ENCODE measurements at places on chromosomes 2 and 18.

DNA sequence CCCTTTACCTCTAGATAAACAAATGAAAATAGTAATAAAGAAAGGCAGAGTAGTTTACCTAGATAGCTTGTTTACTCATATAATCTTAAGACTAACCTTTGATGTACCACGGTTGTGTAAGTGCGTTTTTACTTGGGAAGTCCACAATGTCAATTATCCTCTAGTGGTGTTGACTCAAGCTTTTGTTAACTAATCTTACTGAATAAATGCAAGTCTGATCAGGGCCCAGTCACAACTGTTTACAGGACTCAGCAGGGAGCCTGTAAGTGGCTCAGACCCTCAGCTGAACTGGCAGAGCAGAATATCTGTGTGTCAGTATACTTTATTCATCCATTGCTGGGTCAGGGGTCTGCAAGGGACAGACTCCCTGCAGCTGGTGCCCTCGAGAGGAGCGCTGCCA, 98.1 kb upstream of the ACAA2 start:
- DNase-seq, result no peak

DNA sequence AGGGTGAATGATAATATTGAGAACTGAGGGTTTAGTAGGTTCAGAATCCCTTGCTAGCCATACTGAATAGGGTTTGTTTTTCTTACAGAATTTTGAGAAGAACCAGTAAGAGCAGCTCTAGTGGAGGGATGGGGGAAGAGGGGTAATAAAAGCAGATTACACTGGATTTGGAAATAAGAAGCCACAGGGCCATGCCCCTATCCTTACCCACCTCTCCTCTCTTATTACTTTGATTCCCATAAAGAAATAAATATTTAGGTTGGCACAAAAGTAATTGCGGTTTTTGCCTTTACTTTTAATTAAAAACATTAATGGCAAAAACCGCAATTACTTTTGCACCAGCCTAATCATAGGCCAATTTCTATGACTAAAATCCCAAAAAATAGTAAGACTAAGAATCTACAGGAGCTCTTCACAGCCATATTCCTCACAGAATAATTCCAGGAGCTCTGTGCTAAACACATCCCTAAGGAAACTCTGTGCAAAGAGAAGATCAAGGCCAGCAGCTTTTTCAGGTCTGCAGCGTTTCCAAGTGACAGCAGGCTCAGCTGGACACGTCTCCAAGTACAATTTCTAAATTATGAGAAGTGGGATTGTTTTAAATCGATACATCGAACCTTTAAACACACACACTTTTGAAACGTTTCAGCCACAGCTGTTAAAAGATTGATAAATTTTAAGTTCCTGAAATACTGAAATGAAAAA, 58.4 kb upstream of the RTN4 start:
- DNase-seq, result no peak

DNA sequence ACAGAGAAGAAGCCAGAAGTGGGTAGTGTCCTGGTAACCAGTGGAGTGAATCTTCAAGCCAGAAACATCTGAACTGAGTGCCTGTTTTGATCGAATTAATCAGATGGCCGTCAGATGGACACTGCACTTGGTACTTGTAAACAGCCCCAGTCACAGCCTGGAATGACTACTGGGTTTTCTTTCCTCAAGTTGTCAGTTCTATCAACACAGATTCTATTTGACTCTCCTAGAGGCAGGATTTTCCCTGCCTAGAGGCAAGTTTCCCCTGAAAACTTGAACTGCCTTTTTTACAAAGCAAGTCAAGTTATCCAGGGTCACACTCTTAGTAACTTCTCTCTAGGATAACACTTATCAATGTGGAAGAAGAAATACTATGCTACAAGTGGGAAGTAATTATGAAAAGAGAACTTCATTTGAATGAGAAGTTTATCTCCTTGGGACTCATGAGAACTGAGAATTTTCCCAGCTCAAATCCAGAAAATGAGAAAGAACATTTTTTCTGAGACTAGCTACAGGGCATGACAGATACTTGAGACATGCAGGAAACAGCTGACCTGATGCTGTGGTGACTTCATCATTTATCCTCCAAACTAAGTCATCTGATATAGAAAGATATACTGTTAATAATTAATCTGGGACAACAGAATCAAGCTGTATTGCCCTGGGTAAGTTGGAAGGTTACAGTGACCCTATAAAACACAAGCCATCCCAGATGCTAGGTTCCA, 36.0 kb downstream of the SULT1C2 start:
- DNase-seq, result no peak

DNA sequence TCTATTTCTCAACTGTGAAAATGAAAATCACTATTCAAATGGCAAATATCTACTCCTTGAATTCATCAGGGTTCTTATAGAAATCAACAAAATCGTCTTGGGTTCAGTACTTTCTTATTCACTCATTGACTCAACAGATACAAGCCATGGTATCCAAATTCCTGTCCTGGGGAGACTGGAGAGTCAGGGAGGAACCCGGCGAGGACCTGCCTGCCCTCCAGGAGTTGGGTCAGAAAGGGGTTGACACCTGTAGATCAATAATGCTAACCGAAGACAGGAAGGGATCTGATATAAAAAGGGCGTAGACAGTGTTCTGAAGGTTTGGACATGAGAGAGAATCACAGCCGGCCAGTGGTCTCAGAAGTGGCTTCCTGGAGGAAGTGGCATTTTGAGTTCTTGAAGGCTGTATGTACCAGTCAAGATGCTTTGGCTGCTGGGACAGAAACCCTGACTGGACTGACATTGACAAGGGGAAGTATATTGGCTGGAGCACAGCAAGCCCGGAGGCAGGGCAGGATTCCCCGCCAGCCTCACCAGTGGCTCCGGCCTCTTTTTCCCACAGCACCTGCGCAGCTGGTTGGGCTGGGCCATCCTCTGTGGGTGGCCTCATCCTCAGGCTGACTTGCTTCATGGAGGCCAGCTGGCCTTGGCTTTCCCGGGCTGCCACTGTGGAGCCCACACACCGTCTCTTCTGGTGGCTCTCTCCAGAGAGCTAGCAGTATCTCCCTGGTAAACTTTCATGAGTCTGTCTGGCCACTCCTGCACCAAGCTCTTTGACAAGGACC, 3.0 kb downstream of the LRRFIP1 start:
- no peak for DNase-seq

DNA sequence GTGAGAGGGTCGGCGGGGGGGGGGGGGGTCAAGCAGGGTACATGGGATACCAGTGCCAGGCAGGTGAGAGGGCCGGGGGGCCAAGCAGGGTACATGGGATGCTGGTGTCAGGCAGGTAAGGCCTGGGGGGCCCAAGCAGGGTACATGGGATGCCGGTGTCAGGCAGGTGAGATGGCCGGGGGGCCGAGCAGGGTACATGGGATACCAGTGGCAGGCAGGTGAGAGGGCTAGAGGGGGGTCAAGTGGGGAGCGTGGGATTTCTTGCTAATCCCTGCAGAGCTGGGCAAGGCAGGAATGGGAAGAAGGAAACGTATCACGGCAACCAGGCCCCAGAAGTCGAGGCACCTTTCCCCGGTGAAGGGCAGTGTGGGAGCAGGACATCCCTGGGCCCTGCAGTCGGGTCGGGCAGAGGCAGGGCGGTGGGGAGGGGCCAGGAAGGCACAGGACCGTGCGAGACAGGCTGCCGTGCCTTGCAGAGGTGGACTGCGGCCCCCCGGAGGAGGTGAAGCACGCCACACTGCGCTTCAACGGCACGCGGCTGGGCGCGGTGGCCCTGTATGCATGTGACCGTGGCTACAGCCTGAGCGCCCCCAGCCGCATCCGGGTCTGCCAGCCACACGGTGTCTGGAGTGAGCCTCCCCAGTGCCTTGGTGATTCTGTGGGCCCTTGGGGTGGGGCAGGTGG, 49.3 kb downstream of the MTERF4 start:
- DNase-seq, result no peak

DNA sequence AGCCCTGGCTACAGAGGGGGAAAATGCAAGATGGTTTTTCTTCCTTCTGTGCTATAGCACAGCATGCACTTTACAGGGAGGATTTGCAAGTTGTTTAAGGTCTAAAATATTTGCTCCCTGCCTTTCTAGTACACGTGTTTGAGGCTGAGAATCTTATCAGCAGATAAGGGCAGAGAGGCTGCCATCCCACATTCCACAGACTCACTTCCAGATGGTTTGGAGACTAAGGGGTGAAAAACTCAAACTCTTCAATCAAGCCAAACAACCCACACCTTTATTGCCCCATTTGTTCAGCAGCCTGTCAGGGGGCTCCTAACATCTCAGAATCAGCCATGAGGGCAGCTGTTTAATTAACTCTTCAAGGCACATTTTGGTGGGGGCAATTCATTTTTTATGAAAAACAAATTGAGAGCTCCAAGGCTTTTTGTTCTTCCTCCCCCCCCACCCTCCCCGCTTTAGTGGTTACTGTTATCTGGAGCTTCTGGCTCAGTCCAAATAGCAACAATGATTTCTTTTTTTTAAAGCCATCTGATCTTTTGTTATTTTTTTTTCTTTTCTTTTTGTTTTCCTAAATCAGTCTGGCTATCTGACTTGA, 242.6 kb upstream of the NT5C1B start:
- DNase-seq, result no peak

- no peak for DNase-seq
Measured at GRCh38 chr18:5604778-5605177, 61.0 kb upstream of the EPB41L3 start.

DNA sequence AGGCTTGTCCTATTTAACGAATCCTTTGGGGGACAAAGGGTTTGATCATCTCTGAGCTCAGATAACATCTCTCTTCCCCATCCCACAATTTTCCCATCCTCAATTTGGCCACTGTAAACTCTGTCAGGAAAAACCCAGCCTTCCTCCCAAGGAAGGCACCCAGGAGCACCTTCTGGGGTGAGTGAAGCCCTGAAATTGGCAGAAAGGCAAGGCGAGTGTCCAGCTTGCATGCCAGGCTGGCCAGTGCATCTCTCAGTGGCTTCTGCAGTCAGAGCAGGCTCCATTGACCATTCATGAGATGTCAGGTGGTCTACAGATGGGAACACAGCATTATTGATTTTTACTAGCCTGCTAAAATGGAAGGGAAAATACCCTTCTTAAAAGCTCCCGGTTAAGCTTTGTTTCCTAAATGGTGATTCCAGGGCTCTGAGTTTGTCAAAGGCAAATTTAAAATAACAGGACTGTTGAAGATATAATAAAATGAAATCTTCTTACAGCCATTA, 83.2 kb upstream of the BOD1L2 start:
- DNase-seq, result no peak

DNA sequence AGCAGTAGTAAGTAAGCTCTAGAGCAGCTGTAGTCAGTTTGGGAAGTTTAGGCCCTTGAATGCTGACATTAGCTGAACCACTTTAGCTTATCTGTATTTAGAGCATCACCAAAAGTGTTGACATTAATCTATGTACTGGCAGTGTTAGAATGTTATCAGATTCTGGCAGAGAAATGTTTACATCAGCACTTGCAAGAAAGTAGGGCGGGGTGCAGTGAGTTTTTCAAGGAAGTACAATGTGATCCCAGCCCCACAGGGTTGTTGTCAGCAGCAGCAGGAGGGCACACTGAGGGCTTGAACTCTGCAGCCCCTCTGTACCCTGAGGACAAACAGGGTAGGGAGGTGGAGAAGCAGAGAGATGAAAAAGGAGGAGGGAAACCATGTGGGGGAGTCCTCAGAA, 35.5 kb upstream of the RMP24 start:
- DNase-seq, result no peak

DNA sequence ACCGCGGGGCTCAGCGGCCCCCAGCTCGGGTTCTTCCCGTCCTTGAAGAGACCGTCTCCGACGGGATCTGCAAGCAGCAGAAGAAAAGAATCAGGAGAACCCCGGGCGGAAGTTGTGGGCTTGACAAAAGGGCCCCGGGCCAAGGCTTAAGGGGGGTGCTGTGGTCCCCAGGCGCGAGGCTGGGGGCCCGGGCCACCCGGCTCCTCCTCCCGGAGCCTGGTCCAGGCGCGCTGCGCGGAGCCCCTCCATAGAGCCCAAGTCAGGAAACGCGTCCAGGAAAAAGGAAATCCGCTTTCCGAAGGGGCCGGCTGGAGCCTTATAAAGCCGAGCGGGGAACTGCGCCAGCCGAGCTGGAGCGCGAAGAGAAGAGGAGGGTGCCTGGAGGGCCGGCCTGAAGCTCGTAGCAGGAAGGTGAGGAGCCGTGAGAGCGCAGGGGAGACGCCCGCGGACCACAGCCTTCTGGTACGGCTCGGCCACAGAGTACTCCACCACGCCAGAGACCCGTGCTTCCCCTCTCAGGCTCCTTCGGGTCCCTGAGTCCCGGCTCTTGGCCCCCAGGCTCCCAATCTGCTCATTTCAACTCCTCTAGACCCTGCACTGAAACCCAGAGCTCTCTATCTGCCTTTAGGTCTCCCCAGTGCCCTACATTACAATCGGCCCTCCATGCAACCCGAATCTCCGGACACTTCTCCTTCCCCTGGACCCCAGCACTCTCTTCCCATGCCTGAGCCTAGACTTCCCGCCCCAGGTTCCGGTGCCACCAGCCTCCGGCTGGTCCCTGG, 554 bp downstream of the FEV start:
- no peak for DNase-seq

DNA sequence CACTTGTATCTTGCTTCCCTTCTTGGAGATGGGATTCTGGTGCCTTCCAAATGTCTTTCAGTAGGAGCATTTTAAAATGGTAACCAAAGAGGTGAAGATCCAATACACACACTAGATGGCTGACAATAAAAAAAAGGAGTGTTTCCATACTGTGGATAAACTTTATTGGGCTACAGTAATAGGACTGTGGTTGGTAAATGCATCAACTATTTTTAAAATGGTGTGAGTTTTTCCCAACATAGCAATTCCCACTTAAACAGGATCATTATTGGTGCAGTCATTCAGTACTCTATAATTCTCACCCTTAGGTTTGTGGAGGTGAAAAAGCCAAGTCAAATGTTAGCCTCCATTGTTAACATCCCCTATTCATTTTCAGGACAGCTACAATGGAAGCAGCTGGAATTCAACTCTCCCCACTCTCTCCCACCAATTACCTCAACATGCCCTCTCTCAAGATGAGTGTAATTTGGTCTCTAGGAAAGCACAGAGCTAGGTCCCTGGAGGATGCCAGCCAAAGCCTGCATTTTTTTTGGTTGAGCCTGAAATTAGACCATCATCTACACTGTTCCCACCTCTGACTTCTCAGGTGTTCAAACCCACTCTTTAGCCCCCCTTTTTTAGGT, 273.3 kb downstream of the TCF4 start:
- DNase-seq, result no peak

- DNase-seq, result peak; percentile 20
Measured at GRCh38 chr2:6864923-6865345, 773 bp downstream of the CMPK2 start.

GRCh38 chr18:13530033-13530878, 196.1 kb downstream of the FAM210A start:
- DNase-seq, result no peak

DNA sequence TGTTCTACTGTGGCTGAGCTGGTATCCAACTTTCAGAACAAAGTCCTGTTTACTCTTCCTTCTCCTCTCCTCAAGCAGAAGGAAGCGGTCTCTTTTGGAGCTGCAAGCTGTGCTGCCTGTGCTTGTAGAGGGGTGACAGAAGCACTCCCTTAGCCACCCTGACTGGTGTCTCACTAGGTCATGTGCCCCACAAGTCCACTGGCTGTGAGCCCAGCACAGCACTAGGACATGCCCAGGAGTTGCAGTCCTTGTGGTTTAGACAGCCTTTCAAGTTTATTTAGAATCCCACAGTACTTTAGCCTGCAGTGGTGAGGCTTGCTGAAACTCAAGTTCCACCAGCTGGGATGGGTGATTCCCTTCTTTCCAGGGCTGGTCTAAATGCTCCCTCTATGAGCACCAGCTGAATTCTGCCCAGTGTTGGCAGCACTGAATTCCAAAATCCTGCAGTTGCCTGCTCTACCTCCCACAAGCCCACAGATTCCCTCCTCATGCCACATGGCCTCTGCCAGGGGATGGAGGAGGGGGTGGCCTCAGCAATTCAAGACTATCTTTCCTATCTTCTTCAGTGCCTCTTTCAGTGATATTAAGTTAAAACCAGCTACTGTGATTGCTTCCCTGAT, 61.2 kb downstream of the CCDC85A start:
- DNase-seq, result no peak

- no peak for DNase-seq
Measured at GRCh38 chr2:23456396-23456795, 71.4 kb downstream of the KLHL29 start.
